Fibroblast of lung (primary cell): ENCODE measurements at places on chromosomes 7 and 10. TPM values are rescaled to one million over a fixed set of nuclear protein-coding genes. Genes with fewer than 3 reads are reported as not detected.

NPSR1 gene
- not detected in 2 replicates for total RNA-seq

PRKG1 gene
- total RNA-seq = 60.1 and 71.8 TPM in 2 replicates

ZC3HAV1 gene
- total RNA-seq = 24.7 and 24.8 TPM in 2 replicates

ZNF107 gene
- total RNA-seq = 1.0 and 1.7 TPM in 2 replicates

GRID2IP gene
- not detected in 2 replicates for total RNA-seq

STEAP1 gene
- total RNA-seq = 60.9 and 69.9 TPM in 2 replicates

STAG3 gene
- 0.50 and 0.77 TPM in 2 replicates for total RNA-seq

UNCX gene
- total RNA-seq = not detected in 2 replicates

KIFBP gene
- total RNA-seq = 25.9 and 29.7 TPM in 2 replicates

SUPV3L1 gene
- 49.5 and 69.6 TPM in 2 replicates for total RNA-seq

CLRN3 gene
- total RNA-seq = not detected in 2 replicates

TMEM229A gene
- total RNA-seq = not detected in 2 replicates

EBLN1 gene
- not detected in 2 replicates for total RNA-seq

SGCE gene
- total RNA-seq = 93.2 and 106 TPM in 2 replicates

DOCK4 gene
- total RNA-seq = 30.3 and 39.3 TPM in 2 replicates

SPDYE9 gene
- not detected in 2 replicates for total RNA-seq

IRF5 gene
- total RNA-seq = 0.33 TPM in 1 of 2 replicates, not detected in the other

DTX2 gene
- total RNA-seq = 2.6 and 6.8 TPM in 2 replicates

MBL2 gene
- total RNA-seq = not detected in 2 replicates

TEX36 gene
- not detected in 2 replicates for total RNA-seq
